ENCODE measurements at places on chromosomes 13 and 19. TPM values are rescaled to one million over a fixed set of nuclear protein-coding genes. Genes with fewer than 3 reads are reported as not detected.

- H3K27ac ChIP-seq = no peak overlapping the region
- H3K4me1 ChIP-seq = no peaks in the 10 kb centered on the region
- H3K4me3 ChIP-seq = no peak overlapping the region
- no peaks in the 10 kb centered on the region for H3K27me3 ChIP-seq
Observed at GRCh38 chr13:76210262-76210661, 574.1 kb downstream of the LMO7 start.

GRCh38 chr13:100097821-100098220, 8.9 kb downstream of the PCCA start:
- H3K4me1 ChIP-seq = no peaks in the 10 kb centered on the region
- no peaks in the 10 kb centered on the region for H3K36me3 ChIP-seq
- DNase-seq = no peak
- no peak overlapping the region for H3K27ac ChIP-seq
- H3K27me3 ChIP-seq = no peaks in the 10 kb centered on the region

- no peak overlapping the region for H3K27ac ChIP-seq
- no peaks in the 10 kb centered on the region for H3K36me3 ChIP-seq
- no peak overlapping the region for H3K4me3 ChIP-seq
- H3K4me1 ChIP-seq = no peaks in the 10 kb centered on the region
Observed at GRCh38 chr19:39825093-39825463, 8.9 kb downstream of the DYRK1B start.

PLK5 gene
- total RNA-seq = not detected

ZNF610 gene
- total RNA-seq = 1.8 TPM

DNA sequence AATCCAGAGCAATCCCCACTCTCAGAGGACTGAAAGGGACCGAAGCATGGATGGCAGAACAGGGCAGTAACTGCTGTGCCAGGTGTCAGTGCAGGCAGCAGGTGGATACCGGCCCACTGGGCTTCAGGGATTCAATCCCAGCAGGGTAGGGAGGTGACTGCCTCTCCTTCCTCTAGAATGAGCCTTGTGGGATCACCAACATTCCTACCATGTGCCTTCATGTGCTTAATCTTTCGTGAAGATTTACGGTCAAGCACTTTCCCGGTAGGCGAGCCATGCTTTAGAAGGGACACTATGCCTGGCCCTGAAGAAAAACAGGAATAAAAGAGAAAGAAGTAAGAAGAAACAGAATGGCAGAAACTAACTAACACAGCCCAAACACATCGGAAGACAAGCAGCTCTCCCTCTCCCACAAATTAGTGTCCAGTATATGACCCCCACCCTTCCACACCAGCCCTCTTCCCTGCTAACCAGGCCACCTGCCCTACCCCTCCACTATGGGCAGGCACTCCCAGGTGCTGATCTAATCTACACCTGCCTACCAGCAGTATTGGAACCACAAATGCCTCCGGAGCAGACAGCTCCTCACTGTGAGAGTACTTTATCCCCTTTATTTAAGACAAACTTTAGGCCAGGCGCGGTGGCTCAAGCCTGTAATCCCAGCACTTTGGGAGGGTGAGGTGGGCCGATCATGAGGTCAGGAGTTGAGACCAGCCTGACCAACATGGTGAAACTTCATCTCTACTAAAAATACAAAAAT, 162.5 kb downstream of the NUFIP1 start:
- H3K36me3 ChIP-seq = no peaks in the 10 kb centered on the region
- no peaks in the 10 kb centered on the region for H3K4me1 ChIP-seq
- no peak overlapping the region for H3K27ac ChIP-seq
- no peak overlapping the region for H3K4me3 ChIP-seq

- H3K27me3 ChIP-seq = no peaks in the 10 kb centered on the region
- no peak for DNase-seq
- H3K27ac ChIP-seq = no peak overlapping the region
Observed at GRCh38 chr19:294946-295686, 3.9 kb upstream of the PLPP2 start.

DNA sequence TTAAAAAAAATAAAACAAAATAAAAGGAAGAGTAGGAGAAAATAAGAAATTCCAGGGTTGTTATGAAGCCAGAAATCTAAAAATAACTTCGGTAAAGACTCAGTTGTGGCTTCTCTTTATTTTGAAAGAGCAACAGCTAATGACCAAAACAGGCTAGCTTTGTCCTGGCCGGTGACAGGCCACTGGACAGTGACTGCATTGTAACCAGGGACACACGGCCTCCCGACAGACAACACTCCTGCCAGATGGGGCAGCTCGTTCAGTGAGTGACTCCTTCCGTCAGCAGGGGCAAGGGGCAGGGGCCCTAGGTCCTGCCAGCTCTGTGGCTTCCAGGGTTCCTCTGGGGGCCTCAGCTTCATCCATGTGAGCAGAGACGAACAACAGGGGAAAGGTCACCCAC, 173.4 kb downstream of the KATNAL1 start:
- no peaks in the 10 kb centered on the region for H3K27me3 ChIP-seq
- DNase-seq = no peak
- peaks cover 11% of the 10 kb centered on the region for H3K4me1 ChIP-seq

- DNase-seq = no peak
- no peak overlapping the region for H3K4me3 ChIP-seq
- H3K27me3 ChIP-seq = no peaks in the 10 kb centered on the region
- no peaks in the 10 kb centered on the region for H3K36me3 ChIP-seq
- H3K4me1 ChIP-seq = no peaks in the 10 kb centered on the region
Observed at GRCh38 chr19:30049226-30049625, 107.2 kb downstream of the URI1 start.

WTIP gene
- 0.50 TPM for total RNA-seq

ZNF582 gene
- 1.8 TPM for total RNA-seq

- no peak for DNase-seq
- no peak overlapping the region for H3K27ac ChIP-seq
Observed at GRCh38 chr13:100533588-100534041, 55.0 kb downstream of the GGACT start.

- H3K4me1 ChIP-seq = peaks cover 28% of the 10 kb centered on the region
- H3K27ac ChIP-seq = peak overlapping the region; percentile 59
- H3K27me3 ChIP-seq = no peaks in the 10 kb centered on the region
- DNase-seq = no peak
- H3K36me3 ChIP-seq = peaks cover 24% of the 10 kb centered on the region
- no peak overlapping the region for H3K4me3 ChIP-seq
Observed at GRCh38 chr13:101570410-101570809, 117.9 kb downstream of the ITGBL1 start.

DNA sequence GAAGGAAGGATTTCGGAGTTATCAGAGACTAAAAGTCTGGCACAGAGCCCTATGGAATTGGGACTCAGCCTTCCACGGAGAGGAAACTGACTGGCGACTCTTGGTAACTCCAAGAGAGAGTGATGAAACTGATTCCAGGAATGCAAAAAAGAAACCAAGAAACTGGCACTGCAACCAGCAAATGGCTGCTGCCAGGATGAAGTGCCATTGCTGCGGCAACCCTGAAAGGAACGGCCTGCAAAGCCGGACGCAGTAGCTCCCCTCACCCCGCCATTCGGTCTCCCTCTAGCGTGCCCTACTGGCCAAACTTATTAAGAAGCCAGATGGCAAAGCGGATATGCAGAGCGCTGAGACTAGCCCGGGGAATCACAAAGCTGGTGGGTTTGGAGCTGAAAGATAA, 236.0 kb downstream of the PCDH9 start:
- H3K4me3 ChIP-seq = no peak overlapping the region
- DNase-seq = no peak
- H3K4me1 ChIP-seq = no peaks in the 10 kb centered on the region
- H3K27ac ChIP-seq = no peak overlapping the region
- no peaks in the 10 kb centered on the region for H3K27me3 ChIP-seq

DNA sequence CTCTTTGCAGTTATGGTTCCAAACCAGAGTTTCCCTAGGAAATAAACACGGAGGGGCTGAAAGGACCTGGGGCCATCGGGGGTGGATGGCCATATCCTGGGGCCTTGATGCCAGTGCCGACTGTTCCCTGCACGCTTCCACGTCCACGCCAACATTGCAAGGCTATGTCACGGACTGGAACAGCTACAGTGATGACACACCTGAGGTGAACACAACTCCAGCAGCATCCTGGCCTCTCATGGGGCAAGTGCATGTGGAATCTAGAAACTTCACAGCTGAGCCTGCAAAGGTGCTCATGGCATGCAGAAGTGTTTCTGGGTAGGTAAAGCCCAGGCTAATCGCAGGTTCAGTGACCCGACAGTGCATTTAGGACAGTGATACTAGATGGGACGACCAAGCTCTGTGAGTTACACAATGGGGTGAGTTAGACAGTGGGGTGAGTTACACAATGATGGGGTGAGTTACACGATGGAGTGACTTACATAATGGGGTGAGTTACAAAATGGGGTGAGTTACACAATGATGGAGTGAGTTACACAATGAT, 52.0 kb upstream of the GAS6 start:
- no peaks in the 10 kb centered on the region for H3K36me3 ChIP-seq
- no peaks in the 10 kb centered on the region for H3K4me1 ChIP-seq
- no peak overlapping the region for H3K27ac ChIP-seq
- no peak for DNase-seq

All from PC-9 (cell line).